ENCODE measurements at places on chromosomes 2 and 18.

DNA sequence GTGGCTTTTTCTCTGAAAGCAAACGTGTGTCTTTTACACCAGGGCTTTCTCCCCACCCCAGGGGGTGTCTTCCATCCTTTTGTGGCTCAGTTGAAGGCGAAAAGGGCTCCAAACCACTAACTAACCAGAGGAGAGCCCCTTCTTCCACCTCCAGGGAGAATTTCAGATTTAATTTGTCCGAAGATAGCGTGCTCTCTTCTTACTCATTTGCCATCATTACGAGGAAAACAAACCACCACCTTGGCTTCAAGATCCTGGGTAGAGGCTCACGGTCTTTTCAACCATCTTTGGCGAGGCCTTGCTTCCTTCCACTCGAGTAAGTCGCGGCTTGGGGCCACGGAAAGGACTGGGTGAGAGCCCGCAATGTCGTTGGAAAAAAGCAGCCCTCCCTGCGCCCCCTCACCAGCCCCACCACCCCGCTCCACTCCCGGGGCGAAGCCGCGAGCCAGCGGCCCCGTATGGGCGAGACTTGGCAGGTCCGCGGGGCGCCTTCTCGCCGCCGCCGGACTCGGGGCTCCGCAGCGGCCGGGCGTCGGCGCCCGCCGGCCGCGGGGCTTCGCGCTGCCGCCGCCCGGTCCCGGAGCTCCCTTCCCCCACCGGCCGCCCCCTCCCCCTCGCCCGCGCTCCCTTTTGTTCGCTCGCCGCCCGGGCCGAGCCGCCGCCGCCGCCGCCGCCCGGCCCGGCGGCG, 1.7 kb upstream of the ZNF532 start:
- DNase-seq: no peak

GRCh38 chr2:121203591-121204249, 81.3 kb downstream of the TFCP2L1 start:
- DNase-seq: no peak

DNA sequence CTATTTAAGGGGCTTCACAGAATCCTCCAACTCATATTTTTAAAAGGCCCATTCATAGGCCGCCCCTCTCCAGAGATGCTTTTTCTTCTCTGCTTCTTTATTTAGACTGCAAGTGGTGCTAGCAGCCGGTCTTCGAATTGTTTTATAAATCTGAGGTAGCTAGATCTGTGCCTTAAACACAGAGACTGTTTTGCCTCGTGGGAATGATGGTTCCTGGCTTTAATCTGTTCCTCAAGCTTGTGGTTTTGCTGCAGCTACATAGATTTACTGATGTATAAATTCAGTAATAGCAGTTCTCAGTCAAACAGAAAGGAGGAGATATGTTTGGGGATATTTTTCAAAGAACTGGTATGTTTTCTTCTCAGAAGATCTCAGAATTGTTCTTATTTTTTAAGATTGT, 45.3 kb downstream of the TNFRSF11A start:
- no peak for DNase-seq

DNA sequence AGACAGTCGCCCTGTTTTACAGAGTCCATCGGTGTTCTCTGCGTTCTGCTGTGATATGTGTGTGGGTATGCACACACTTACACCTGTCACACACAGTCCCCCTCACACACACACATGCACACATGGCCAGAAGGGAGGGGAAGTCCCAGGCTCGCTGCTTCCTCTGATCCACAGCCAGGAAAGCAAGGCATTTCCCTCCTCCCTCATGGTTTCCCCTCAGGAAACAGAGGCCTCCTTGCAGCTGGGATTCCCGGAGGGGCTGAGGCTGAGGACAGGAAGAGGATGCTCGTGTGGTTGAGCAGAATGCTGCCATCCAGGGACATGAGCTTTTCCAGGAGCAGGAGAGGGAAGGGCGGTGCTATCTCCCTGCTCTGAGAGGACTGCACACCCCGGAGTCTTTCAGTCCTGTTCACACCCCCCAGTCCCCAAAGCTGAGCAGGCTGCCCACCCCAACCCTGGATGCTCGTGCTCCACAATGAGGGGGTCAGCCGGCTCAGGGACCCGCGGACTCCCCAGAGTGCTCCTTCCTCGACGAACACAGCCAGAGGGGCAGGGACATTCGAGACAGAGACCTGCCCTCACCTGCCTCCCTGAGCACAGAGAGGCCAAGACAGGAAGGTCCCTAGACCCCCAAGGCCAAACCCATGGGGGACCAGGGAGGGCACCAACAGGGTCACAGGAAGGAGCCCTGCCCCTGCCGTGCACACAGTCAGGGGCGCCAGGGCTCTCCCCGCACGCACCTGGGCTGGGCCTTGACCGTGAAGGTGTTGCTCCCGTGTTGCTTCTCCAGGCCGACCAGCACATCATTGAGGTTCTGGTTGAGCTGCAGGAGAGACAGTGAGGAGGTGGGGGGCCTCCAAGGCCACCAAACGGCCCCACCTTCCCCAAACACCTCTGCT, 45.3 kb downstream of the BIN1 start:
- no peak for DNase-seq

GRCh38 chr2:219207884-219208740, 1.5 kb downstream of the ZFAND2B start:
- no peak for DNase-seq

- no peak for DNase-seq
Measured at GRCh38 chr2:66466433-66466832, 31.5 kb downstream of the MEIS1 start.
